ENCODE measurements at places on chromosomes 13 and 19.
A peak's percentile ranks its signal among the peaks of the same experiment; 100 is the strongest.

DNA sequence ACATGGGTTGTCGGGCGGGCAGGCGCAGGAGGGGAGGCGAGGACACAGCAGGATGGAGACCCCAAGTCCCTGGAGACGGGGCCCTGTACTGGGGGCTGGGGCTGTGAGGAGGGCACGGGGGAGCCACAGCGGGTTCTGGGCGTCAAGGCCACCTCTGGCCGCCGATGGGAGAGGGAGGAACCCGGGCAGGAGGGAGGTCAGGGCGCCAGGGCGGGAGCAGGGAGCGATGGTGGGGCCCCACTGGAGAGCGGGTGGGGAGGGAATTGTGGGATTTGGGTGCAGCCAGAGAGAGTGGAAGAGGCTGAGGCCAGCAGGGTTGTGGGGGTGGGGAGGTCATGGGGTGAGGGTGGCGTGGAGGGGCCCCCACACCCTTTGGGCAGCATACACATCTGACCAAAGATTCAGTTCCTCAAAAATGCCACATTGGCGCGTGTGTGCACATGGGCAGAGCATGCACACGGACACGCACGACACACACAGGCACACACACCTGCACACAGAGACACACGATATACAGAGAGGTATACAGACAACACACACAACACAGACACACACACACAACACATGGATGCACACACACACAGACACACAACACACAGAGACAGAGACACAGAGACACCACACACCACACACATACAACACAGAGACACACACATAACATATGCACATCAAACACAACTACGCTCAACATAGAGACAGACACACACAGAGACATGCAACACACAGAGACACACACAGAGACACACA lies 54.9 kb downstream of the AP1M1 start:
- DNase-seq, result no peak

DNA sequence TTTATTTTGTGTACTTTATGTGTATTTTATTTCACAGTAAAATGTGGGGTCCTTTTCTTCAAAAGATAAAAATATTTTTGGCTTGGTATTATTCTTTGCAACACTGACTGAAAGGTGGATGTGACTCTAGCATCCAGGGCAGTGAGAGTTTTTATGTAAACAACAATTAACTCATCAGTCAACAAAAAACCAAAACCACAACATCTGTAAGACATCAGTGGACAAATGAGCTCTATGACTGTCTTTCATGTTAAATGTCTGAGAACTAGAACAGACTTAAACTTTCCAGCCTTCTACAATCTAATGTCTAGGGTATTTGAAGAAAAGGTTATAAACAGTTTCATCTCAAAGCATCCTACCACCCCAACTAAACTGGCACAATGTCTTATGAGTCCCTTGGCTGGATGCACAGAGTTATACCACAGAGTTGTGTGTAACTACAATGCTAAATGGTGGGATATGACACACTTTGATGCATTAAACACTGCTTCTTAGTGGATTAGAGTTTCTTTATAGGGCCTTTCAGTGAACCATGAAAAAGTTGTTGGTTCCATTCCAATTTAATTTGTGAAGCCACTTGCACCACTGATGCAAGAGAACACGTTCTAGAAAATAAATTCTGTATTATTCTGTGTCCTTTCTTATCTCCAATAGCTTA lies 544.2 kb upstream of the KLF12 start:
- DNase-seq, result no peak

DNA sequence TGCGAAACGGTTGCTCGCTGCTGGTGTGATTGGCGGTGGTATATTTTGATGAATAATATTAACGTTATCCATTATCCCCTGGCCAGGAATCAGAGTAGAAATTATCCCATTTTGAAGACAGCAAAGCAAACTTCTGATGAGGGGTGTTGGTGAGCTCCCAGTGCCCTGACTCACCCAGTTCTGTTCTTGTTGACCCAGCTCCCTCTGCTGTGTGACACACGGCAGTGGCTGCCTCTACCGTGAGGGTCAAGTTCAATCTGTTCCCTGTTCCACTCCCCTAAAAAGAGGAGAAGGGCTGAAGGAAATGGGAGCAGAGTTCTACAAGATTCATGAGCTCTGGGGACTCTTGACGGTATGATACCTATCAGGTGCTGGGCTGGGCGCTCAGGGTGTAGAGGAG lies 2.0 kb downstream of the CAMSAP3 start:
- no peak for DNase-seq

DNA sequence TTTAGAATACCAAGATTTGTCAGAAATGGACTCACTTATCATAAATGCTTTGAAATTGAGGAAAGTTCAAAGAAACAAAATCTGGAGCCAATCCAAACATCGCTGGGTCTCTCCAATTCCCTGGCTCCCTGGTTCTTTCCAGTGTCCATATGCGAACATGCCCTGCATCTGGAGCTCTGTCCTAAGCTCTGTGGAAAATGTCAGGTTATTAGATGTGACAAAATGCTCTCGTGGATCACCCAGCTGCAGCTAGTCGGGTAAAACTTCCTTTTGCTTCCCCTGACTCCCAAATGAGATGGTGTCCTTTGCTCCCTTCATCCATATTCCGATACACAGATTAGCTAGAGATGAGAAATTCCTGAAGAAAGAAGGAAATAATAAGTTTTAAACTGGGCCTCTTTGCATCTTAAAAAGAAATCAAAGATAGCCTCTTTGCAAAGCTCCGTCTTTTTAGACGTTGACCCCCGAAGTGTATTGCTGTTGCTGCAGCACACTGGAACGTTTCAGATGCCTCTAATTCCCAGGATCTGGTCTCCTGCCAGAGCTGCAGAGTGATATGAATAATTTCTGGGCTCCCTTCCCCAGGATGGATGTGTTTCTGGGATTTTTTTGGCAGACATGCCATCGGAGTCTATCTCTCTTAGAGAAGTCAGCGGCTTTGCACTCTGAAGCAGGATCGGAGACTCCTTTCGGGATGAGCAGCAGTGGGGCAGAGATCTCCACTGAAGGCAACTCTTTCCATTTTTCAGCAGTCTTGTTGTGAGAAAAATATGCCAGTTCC lies 102.9 kb downstream of the TEX26 start:
- DNase-seq, result no peak

GRCh38 chr19:489418-490196 lies 6.7 kb upstream of the MADCAM1 start:
- no peak for DNase-seq

GRCh38 chr13:25286308-25286968 lies 850 bp downstream of the MTMR6 start:
- DNase-seq, result peak; percentile 35

DNA sequence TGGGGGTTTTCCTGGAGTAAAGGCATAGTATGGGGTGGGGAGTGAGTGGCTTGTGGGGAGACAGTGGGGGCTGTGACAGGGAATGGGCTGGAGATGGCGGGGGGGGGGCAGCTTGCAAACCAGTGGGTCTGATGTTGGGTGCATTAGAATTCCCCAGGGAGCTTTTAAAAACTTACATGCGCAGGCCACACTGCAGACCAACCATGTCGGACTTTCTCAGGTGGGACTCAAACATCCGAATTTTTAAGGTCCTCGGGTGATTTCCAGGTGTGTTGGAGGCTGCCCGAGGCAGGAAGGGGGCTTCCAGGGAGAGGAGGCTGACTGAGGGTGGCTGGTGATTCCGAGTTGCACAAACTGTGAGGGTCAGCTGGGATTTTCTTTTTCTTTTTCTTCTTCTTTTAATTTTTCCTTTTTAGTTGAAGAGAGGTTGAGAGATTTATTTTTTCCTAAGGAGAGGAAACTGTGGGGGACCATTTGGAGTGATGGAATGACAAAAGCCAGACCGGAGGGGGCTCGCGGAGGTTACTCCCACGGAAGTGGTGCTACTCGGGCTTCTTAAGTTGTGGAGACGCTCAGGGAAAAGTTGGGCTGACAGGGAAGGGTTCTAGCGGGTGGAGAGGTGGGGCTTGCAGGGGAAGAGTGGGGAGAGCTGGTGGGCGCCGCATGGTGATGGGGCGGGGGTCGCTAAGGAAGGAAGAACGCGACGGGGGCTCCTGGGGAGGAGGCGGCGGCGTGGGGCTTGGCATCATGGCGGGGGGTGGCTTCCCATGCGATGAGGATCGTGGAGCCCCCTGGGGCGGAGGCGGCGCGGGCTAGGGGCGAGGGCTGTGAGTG lies 997 bp upstream of the CACNG8 start:
- DNase-seq, result no peak

DNA sequence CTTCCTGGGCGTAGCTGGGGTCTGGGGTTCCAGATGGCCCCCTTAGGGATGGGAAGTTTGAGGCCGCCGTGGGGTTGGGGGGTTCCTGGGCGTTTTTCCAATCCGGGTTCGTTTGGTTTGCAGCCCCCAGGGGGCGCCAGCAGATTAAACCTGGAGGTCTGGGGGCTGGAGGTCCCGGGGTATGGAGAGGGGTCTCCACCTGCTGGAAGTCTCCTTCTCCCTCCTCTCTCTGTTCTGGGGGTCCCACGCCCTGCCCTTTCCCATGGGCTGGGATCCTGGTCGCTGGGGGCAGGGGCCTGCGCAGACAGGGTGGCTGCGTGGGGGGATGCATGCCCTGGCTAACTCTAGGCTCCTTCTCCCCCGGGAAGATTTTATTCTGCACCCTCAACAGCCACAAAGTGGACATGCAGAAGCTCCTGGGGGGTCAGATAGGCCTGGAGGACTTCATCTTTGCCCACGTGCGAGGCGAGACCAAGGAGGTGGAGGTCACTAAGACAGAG lies 899 bp downstream of the GIPC3 start:
- DNase-seq, result no peak

- no peak for DNase-seq
These were observed 15.8 kb downstream of the DGKH start for GRCh38 chr13:42064259-42064658.

- no peak for DNase-seq
These were observed 285.1 kb downstream of the SPRY2 start for GRCh38 chr13:80055847-80056246.

DNA sequence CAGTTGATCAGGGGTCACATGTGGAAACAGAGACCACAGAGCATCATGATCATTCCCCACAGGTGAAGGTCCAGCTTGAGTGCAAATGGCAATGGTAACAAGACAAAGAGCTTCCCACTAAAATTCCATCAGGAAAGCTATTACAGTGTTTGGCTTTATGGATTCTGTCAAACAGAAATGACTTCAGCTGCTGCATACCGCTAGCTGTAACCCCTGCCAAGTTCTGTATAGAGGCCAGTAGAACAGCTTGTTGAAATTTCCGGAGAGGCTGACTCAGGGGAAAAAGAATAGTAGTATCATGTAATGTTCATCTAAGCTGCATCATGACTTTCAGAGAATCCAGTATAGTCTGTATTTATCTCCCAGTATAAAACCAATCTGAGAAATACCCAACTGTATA lies 1704.7 kb downstream of the SLITRK5 start:
- no peak for DNase-seq

DNA sequence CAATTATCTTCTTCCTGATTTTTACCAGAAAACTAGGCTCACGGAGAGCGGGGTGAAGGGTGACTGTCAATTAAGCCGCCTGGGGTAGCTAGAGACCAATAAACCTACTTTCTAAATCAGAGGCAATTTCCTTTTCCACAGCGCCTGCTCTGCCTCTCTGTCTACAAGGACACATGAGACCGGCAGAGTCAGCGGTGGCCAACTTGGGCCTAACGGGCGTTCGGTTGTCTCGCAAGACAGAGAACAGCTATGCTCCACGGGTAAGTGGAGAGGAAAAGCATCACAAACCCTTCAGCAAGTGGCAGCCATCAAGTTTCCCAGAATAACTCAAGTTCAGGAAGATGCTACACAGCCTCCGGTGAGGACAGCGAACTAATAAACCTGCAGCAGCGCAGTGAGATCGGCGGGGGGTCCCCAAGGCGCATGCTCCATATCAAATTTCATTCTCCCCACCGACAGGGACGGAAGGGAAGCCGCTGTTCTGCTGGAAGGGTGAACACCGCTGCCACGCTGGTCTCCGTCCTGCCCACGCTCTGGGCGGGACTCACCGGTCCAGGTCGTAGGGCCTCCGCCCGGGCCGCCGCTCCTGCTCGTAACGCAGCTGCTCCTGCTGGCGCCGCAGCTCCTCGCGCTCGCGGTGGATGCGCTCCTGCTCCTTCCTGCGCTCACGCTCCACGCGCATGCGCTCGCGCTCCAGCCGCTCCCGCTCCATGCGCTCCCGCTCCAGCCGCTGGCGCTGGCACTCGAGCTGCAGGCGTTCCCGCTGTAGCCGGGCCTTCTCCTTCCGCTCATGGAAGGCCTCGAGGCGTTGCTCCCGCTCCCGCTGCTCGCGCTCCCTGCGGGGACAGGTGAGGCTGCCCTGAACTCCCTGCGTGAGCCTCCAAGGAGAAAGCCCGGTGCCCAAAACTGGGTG lies 25.8 kb upstream of the TINCR start:
- no peak for DNase-seq

DNA sequence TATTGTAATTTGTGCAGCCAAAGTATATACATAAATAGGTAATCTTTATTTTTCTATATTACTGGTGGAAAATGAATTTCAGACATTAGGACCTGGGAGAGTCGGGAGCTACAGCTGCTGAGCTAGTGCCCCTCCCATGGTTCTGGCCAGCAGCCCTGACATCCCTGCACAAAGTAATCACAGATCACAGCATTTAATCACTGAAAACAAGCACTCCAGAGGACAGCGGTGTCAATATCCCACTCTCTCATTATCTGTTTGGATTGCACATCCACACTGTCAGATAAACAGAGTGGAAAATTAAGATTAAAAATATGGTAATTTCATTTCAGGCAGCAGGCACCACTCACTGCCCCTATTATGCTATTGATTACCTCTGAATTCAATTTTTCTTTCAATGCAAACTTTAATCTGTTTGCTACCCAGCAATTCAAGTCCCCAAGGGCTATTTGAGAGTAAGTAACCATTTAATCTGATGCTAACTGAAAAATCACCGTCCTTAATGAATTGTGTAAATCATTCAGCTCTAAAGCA lies 254.1 kb upstream of the SOX21 start:
- no peak for DNase-seq

DNA sequence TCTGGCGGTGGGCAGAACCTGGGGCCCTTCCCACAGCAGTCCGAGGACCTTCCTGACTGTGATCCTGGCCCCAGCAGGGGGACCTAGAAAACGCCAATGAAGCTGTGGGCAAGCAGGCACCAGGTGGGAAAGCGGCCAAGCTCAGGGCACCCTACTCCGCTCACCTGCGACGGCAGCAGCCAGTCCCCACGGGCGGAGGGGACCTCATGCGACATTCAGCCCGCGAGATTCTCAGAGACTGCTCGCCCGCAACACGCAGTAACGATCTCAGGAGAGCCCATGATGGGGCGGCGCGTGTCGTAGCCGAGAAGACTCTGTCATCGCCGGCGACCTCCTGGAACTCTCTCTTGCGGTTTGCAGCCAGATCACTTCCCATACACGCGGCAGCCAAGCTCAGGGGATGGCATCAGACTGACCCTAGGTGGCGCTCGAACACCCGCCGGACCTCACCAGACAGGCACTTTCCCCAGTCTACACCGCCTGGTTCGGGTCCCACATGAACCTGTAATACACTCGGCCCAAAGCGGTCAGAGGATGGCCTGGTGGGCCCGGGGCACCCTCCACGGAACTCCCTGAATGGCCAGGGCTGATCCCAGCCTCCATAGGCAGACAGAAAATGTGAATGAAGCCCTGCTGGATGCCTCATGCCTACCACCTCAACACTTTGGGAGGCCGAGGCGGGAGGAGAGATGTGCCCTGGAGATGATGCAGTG lies 26.5 kb downstream of the MAN2B1 start:
- DNase-seq, result peak; percentile 64

Measured in hematopoietic multipotent progenitor cell treated with erythropoietin and hydrocortisone succinate and interleukin-3 and kit ligand, for 17 days (in vitro differentiated cells).